Stimulated activated CD8-positive, alpha-beta memory T cell treated with anti-CD3 and anti-CD28 coated beads, Interleukin-2, amount 100 ng/mL, for 48 hours (primary cell): ENCODE measurements at places on chromosomes 3 and 15.

DNA sequence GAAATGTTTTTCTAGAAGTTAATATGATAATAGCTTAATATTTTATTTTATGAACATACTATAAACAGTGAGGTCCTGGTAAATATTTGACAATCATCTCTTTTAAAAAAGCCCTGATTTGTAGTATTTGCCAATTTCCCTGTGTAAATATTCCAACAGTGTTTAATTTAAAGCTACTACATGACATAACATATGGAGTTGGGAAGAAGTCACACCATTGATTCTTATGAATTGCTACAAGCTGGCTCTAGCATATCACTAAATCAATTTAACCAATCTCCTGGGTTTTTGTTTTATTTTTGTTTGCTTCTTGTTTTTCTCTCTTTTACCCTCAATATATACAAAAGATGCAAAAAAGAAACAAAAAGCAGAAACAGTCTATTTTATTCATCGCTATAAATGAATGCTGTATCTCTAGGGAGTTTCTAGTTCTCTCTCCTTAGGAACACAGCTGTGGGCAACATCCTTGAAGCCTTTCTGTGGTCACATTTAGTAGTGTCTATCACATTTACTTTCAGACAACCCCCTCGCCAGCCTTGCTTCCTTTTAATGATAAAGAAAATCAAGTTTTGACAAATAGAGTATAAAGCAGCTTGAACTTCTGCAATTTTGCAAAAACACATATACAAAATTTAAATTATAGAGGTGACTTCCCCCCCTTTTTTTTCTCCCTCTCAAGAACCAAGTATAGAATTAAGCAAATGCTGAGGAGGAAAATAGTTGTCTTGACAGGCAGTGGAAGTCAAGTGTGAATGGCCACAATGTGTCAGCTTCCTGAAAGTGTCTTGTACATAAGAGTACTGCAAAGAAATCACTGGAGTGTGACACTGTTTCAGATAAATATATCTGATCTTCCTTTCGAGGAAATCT lies 21.4 kb downstream of the CCR1 start:
- no peak for DNase-seq

DNA sequence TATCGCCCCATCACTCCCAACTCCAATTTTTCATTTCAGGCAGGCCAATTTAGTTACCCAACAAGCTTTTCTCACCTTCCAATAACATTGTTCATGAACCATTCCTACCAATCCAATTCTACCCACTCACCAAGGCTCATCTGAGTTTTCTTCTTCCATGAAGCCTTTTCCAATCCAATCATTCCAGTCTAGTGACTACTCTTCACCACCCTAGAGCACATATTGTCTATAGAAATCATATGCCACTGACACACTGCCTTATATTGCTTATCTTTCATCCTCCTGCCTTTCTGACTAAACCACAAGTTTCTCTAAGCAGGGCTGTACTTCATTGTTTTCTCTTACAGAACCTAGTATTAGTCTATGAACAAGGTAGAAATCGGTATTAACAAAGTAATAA lies 11.4 kb downstream of the CCDC14 start:
- DNase-seq = no peak

DNA sequence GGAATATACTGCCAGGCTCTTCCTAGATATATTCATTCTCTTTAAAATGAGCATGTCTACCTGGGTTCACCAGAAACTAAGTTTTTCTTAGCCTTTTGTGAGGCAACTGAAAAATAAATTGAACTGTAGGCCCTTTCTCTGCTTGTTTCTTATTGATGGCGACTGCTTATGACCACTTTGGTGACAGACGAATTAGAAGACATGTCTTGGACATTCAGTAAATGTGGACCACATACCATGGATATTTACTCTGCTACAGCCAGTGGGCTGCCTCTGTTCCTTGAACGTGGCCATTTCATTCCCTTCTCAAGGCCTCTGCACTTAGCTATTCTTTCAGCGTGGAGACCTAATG lies 603 bp upstream of the SELENOK start:
- no peak for DNase-seq

GRCh38 chr3:112059497-112059896 lies 25.0 kb downstream of the TMPRSS7 start:
- DNase-seq = no peak

- DNase-seq = no peak
Observed at GRCh38 chr15:79349525-79349924, 38.6 kb downstream of the TMED3 start.

DNA sequence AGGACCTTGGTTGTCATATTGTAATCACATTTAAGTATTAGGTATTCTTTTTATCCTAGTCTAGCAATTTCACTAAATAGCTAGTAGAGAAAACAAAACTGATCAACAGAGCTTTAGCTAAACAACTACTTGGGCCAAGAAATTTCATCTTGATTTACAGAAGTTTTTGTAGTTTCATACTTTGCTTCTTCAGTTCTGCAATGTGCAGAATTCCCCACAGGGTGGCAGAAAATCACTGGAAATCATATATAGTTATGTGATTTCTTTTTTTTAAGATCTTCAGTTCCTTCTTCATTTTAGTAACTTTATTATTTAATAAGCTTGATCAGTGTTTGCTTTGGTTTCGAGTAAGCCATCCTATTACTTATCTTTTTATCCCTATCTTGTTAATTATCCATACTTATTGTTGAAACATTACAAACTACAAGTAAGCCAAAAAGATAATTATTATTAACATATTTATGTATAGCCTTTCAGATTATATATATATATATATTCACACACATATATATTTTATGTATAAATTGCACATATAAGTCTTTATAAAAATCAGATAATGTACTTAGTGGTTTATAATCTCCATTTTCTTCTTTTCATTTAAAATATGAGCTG lies 2.2 kb upstream of the BNIP2 start:
- no peak for DNase-seq

DNA sequence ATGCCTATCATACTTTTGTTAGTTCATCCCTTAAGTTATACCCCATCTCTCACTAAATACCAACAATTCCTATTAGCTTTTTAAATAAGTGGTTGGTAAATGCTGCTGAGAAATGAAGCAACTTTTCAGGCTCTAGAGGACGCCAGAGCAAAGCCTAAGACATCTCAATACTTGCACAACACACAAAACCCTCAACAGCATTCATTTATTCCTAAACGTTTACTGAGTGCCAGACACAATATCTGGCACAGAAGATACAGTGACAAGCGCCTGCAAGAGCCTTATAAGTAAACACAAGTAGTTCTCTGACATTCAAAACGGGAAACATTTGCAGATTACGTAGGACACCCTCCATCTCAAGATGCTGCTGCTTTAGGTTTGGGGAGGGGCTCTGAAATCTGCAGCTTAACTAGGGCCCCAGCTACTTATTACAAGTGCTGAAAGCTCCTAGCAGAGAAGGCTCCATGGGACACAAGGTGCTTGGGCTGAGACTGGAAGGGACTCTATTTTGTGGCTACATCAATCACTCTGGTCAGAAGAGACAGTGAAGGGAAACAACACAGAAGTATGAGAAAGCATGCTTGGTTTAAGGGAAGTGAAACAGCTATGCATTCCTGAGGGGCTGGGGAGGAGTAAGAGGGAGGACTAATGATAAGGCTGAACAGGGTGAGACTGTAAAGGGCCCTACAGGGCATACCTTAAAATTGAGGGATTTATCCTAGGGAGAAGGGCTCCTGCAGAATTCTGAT lies 311.3 kb downstream of the PLCL2 start:
- DNase-seq = no peak

DNA sequence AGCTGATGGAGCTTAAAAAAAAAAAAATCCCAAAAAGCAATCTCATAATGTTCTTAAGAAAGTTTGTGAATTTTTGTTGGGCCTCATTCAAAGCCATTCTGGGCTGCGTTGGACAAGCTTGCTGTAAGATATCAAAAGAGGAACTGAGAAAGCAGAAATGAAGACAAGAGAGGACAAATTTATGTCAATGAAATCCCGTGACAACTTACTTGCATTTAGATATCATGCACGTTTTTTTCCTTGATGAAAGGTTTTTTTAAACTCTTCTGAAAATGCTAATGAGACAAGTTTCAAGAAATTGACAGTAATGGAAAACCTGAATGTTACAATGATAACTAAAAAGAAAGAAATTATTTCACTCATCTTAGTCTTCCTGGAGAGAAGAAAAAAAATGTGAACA lies 662.9 kb downstream of the SQOR start:
- no peak for DNase-seq

DNA sequence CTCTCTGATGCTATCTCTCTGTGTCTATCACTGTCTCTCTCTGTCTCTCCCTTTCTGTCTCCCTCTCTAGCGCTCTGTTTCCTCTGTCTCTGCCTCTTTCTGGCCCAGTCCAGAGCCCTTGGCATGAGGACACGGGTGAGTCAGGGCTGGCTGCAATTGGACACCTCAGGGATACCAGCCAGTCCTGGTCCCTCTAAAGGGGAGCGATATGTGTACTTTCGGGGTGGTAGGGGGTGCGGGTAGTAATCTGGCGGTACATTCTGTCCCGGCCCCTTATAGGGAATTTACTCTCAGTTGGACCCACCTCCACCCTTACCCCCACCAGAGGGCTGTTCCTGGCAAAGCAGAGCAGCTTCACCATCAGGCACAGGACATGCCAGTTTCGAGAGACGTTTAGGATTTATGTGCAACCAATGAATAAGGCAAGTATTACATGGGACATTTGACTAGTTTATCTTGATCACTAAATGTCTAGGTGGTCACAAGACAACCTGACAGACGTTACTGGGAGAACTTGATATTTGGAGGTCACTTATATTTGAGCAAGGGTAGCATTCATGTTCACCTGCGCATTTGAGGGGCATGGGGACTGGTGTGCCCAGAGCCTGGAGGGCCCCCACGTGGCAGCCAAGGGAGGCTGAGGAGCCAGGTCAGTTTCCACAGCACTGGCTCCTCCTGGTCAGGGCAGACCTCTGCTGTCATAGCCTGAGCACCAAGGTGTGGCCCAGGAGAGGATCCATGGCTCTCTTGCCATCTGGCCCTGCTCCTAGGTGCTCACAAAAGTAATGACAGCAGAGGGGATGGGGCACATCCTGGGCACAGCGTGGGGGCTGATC lies 256.1 kb downstream of the PLCL2 start:
- no peak for DNase-seq

- DNase-seq = no peak
Observed at GRCh38 chr3:45123030-45123429, 23.1 kb downstream of the CDCP1 start.

DNA sequence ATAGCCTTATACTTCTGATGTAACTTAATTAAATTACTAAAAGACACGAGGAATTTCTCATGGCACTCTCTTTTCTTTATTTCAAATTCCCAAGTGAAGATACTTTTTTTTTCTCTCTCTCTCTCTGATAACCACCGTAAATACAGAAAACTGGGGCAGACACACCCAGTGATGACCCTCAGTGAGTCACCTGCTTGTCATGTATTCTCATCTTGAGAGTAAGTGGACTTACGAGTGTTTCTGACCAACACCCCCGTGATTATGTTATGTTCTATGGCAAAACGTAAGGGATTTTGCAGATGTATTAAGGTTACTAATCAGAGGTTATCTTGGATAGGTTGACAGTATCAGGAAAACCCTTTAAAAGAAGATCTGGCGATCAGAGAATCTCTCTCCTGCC lies 348.8 kb upstream of the ZNF717 start:
- DNase-seq = no peak

DNA sequence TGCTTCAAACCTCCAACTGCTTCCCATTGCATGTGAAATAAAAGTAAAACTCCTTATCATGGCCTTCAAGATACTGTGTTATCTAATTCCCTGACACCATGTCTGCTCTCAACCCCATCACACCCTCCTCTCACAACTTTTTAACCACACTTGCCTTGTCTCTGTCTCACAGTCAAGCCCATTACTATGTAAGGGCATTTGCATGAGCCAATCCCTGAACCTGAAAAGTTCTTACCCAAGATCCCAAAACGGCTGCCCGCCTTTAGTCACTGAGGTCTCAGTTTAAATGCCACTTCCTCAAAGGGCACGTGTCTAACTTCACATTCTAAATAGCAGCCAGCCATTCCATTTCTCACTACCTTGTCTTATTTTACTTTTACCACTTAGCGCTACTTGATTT lies 83.1 kb downstream of the SST start:
- DNase-seq = no peak

GRCh38 chr15:88484682-88485331 lies 17.3 kb downstream of the MRPS11 start:
- no peak for DNase-seq

GRCh38 chr3:197165890-197166289 lies 132.5 kb downstream of the DLG1 start:
- no peak for DNase-seq

GRCh38 chr3:13882876-13883275 lies 3.0 kb upstream of the WNT7A start:
- DNase-seq = no peak

- no peak for DNase-seq
Observed at GRCh38 chr3:179750720-179751328, 98.0 kb downstream of the USP13 start.
